ENCODE measurements at places on chromosomes 13 and 19.

DNA sequence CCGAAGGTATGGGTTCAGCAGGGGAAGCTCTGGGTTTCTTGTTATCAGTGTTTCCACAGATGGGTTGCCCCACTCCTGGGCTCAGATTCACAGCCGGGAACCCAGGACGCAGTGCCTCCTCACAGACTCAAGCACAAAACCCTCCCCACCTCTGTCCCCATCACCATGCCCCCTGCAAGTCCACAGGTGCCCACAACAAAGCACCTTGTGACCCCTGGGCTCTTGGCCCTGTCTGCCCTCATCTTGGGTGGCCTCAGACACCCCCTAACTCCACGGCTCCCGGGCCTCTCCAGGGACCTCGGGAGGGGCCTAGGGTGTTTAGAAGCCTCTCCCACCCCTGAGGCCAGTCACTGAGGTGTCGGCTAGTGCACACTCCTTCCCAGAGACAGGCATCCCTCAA is 231.7 kb downstream of the TUBA3C start:
- DNase-seq = no peak

- no peak for DNase-seq
These were observed 71.8 kb downstream of the GADD45B start for GRCh38 chr19:2547721-2548120.

DNA sequence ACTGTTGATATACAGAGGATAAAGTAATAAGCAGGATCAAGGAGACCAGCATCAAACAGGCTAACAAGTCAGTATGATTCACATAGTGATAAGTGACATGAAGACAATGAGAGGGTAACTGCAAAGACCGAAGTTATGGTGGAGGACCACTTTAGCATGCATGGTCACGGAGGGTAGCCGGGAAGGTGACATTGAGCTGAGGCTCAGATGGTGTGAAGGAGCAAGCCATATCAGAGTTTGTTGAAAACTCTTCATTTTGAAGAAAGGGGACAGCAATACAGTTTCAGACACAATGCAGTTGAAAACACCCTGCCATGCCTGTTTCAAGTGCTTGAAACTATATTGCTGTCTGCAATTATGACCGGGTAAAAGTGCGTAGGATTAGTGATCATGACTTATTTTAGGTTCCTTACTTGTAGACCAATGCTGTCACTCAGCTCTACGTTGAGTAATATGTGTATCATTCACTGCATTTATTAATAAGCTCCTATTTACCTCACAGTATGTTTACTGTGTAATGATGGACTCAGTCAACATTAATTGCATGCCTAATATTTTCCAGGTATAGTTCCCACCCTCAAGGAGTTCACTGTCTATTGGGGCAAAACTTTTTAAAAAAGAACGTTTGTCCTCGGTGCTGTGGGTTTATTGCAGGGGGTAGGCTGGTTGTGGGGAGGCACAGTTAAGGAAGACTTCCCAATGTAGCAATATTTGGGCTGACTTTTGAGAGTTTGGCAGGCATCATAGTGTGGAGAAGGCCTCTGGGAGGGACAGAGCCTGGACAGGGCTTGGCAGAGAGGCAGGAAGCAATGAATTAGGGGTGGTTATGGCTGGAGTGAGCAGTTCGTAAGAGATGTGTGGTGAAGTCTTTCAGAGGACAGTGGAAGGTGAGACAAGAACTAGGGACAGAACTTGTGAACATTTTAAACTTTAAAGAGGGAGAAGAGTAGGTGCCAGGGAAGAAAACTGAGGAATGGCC is 3.2 kb downstream of the UBAC2 start:
- DNase-seq = no peak

DNA sequence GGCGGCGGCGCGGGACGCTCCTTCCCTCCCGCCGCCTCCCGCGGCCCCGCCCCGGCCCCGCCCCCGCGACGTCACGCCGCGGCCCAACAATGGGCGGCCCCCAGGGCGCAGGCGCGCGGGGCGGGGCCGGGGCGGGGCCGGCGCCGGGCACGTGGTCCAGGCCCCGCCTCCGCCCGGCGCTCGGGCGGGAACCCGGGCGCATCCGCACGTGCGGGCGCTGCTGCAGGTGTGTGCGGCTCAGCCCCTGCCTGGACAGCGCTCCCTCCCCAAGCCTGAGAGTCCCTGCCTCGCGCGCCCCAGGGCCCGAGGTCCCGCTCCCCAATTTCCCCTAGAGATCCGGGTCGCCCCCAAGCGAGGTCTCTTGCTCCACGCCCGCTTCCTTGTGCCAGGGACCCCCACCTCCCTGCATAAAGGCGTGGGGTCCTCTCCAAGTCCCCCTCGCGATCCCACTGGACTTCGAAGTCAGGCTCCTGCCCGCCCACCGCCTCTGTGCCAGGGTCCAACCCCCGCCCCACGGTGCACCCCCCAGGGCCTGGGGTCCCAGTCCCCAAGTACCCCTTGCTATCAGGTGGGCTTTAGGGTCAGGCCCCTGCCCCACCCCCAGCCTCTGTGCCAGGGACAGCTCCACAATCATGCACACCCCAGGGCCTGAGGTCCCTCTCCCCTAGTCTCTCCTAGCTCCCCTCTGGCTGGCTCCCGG is at the start of gene MEX3D:
Gene MEX3D, minus strand, starts transcription at position 6 of the 700 bp plus-strand sequence. CDS start 267 bp downstream, outside the sequence.
- DNase-seq = no peak

- no peak for DNase-seq
These were observed 43.8 kb downstream of the DNM2 start for GRCh38 chr19:10761443-10762250.

DNA sequence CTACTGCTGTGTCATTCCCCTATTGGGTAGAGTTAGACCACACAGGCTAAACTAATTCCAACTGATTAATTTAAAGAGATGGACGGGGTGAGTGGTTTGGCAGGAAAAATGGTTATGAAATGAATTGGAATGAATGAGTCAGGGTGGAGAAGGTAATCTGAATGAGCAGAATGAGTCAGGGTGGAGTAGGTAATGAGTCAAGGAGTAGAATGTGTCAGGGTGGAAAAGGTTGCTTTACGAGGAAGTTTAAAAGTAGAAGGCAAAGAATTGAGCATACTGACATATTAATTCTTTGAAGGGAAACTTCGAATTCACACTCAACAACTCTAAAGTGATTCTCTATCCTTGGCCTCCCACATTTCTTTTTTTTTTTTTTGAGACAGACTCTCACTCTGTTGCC is 12.7 kb upstream of the ZNF121 start:
- no peak for DNase-seq
